ENCODE measurements at places on chromosomes 4 and X.

DNA sequence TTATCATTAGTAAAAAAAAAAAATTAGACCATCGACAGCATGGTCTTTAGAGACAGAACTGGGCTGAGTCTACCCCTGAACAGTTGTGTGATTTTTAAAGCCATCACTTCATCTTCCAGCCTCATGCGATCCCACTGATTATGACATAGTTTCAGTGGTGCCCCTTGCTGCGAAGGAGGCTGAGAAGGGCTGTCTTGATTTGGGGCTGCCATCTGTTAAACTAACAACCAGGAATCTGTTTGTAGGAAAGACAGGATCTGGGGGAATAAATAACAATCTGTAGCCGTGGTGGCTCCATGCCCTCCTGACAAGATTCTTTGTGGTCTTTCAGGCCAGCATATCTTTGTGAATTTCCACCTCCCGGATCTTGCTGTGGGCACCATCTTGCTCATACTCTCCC lies 17.1 kb downstream of the SLC34A2 start:
- DNase-seq, result no peak

GRCh38 chr4:20572976-20573375 lies 127.3 kb upstream of the PACRGL start:
- no peak for DNase-seq

DNA sequence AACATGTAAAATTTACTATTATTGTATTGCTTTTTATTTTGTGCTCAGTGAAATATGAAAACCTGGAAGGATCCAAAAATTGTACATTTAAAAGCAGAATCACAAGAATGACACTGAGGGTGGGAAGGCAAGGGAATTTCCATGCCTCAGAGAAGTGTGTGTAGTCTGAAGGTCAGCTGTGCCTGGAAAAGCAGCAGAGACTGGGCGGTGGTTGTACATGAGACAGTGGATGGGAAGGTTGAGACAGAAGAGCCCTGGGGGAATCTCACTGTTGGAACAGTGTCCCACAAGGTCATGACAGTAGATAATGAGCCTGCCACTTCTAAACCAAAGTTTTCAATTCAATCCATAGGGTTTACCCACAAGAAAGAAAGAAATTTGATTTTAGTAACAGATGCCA lies 17.1 kb upstream of the ANTXR2 start:
- DNase-seq, result no peak

GRCh38 chr4:1404573-1405253 lies 1.5 kb downstream of the NKX1-1 start:
- DNase-seq, result no peak

GRCh38 chr4:667545-667925 lies 6.5 kb downstream of the ATP5ME start:
- DNase-seq, result no peak

DNA sequence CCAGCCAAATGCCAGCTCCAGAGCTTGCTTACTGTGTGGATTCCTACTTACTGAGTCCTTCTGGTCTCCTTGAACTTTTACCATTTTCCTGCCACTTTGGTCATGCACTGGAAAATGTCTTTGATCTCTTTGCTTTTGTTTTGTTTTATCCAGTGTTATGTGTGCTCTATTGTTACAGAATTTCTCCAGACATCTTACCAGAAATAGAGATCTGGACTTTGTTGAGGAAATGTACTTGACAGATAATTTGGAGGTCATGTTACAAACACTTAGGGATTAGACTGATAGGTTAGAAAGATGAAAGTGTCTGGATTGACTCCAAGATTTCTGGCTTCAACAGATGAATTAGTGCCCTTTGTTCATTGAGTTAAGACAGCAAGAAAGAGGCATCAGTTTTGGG lies 5.7 kb upstream of the ZNF330 start:
- no peak for DNase-seq

DNA sequence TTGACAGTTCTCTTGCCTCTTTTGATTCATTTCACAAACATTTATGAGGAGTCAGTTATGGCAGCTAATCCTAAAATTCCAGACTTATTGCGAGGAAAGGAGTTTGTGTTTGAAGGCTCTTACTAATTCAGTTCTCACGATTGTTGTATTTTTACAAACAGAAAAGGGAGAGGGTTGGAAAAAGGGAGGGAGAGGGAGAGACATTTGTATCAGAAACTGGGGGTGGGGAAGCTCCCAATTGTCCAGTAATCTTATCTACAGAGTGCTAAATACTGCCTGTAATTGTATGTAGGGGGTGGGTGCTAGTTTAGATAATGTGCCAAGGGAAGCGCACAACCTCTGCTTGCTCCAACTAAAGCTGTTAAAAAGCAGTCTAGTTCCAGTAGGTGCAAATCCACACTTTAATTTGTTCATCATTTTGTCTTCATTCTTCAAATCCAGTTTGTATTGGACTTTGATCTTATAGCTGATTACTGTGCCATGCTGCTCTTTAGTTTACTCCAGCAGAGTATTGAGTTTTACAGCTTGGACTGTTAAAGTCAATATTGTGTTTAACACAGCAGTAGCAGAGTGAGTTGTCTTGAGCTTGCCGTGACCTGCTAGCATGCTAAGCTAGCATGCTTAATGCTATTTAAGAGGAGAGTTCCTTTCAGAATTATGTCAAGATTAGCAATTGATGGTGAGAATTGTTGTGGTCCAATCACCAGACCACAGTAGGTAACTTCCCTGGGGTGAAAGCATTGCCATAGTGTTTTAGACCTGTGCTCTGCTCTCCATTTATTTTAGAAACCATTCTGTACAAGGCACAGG lies 13.9 kb downstream of the FNIP2 start:
- DNase-seq, result no peak

DNA sequence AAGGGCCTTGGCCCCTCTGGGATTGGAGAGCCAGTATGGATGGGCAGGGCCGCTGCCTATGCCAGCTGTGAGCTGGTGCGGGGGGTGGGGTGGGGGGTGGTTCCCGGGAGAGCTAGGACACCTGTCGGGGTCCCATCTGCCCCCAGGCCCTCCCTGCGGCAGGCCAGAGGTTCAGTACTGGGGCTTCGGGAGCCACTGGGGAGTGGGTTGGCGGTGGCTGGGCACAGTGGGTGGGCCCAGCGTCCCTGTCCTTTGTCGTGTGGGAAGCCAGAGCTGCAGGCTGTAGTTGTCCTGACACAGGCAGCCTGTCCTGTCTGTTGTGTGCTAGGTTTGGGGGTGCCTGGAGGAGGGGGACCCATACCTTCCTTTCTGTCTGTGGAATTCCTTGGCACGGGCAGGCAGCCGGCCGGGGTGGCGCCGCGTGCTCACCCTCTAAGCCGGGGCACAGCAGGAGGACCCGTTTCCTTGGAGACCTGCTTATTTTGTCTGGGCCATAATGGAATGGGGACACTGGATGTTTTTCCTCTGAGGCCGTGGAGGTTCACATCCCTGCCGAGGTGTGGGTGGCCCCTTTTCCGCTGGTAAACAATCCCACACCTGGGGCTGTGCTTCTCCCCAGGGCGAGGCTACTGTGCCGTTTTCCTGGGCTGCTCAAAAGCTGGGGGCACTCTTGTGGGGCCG lies 14.8 kb downstream of the DOK7 start:
- no peak for DNase-seq

- no peak for DNase-seq
Observed at GRCh38 chr4:144732584-144733428, 86.8 kb downstream of the HHIP start.

DNA sequence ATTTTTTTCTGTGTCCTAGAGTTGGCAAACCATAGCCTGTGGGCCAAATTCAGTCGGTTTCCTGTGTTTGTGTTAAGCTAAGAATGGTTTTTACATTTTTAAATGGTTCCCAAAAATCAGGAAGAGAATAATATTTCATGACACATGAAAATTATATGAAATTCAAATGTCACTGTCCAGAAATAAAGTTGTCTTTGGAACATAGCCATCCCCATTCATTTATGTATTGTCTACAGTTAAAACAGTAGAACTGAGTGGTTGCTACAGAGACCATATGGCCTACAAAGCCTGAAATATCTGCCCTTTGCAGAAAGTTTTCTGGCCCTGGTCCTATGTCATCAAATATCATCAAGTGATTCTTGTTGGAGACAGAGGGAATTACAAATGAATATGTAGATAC lies 15.5 kb downstream of the FRMPD4 start:
- no peak for DNase-seq

GRCh38 chrX:44569122-44569521 lies 26.5 kb upstream of the FUNDC1 start:
- DNase-seq, result no peak

GRCh38 chr4:684623-685327 lies 4.2 kb downstream of the SLC49A3 start:
- no peak for DNase-seq

DNA sequence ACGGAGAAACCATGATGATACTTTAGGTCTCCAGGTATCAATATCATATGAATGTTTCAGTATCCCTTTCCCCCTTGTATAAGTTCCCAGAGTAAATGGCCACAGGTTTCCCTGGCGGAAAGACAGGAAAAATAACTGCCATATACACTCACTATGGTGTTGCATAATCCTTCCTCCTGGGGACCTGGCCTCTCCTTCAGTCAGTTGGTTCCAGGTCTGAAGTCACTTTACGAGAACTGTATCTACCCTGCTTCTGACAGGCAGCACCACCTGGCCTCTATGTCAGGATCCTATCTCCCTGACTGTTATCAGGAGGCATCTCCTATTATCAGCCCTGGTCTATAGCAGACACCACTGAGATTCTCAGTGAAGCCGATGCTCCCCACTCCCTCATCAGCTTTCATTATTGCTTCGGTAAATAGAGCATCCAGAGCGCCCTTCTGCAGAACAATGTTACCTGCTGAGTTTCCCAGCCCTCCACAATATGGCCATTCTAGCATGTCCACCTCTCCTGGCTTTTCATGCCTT lies 22.6 kb downstream of the HAUS3 start:
- no peak for DNase-seq

All from activated CD4-positive, alpha-beta T cell treated with anti-CD3 and anti-CD28 coated beads for 4 hours (primary cell).